ENCODE measurements at places on chromosomes 12 and 14.

DNA sequence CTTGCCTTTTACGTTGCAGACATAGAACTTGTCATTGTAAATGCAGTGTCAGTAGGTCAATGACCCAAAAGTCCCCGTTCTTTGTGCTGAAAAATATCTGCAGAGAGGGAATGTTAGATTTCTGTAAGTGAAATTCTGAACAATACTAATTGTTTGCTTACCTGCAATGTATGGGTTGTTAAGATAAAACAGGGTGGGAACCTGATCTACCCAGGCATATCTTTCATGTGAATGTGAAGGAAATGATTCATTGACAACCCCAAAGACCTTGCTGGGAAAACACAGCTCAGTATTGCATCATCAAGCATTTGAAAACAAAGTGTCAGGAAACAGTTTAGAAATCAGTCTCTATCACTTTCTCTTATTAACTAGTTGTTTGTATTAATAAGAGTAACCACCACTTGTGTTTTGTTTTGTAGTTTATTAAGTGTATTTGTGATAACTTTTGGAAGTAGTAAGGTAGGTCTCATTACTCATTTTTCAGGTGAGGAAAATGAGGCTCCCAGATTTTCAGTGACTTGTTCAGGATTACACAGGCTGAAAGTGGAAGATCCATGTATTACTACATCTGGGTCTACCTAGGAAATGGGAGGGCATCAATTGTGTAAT, 57.9 kb upstream of the SLC38A2 start:
- no peak for DNase-seq

- no peak for DNase-seq
Measured at GRCh38 chr14:52840877-52841276, 49.5 kb upstream of the GNPNAT1 start.

- DNase-seq, result no peak
Measured at GRCh38 chr12:102722147-102722546, 194.9 kb downstream of the PAH start.

- DNase-seq, result no peak
Measured at GRCh38 chr14:68655021-68655831, 137.6 kb downstream of the ZFP36L1 start.

- no peak for DNase-seq
Measured at GRCh38 chr14:29645117-29645516, 282.5 kb downstream of the PRKD1 start.

DNA sequence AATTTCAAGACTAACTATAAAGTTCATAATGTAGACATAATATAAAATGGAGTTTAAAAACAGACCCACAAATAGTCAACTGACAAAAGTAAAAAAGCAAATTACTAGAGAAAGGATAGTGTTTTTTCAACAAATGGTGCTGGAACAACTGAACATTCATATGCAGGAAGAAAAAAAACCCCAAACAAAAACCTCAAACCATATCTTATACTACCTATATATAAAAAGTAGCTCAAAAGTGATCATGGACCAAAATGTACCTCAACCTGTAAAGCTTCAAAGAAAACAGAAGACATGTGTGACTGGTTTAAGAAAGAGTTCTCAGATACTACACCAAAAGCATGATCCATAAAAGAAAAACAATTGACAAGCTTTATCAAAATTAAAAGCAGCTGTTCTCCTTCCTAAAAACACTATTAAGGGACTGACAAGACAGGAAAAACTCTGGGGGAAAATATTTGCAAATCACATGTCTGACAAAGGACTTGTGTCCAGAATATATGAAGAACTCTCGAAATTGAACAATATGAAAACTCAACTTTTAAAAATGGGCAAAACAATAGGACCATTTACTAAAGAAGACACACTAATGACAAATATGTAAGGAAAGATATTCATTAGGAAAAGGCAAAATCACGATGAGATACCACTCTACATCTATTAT, 22.7 kb upstream of the ARID4A start:
- no peak for DNase-seq

DNA sequence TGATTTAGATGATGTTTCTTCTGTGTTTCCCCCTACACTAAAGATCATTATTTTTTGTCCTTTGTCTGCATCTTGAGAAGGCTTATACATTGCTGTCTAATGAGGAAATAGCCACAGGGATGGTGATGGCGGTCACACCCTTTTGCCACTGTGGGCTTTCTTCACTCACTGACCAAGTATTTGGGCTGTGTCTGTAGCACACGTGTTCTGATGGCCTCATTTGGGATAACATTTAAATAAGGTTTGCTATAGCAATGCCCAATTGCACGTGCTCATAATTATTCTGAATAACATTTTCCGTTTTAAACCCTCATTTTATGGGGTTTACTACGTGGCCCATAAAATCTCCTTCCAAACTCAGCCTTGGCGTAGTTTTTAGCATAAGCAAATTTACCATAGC, 230.3 kb upstream of the PRICKLE1 start:
- DNase-seq, result no peak

- no peak for DNase-seq
Measured at GRCh38 chr12:131872154-131873051, 22.0 kb upstream of the ULK1 start.
